Stimulated activated CD8-positive, alpha-beta memory T cell treated with anti-CD3 and anti-CD28 coated beads, Interleukin-4, amount 100 ng/mL, for 4 hours (primary cell): ENCODE measurements at places on chromosomes 13 and 19.
A peak's percentile ranks its signal among the peaks of the same experiment; 100 is the strongest.

GRCh38 chr19:46611776-46612175, 10.6 kb downstream of the CALM3 start:
- DNase-seq: no peak

GRCh38 chr13:100561158-100561499, 27.5 kb downstream of the GGACT start:
- DNase-seq: no peak

- DNase-seq: no peak
Measured at GRCh38 chr13:20499986-20500385, 25.7 kb downstream of the CRYL1 start.

- DNase-seq: no peak
Measured at GRCh38 chr19:32748497-32748896, 28.9 kb downstream of the TDRD12 start.

DNA sequence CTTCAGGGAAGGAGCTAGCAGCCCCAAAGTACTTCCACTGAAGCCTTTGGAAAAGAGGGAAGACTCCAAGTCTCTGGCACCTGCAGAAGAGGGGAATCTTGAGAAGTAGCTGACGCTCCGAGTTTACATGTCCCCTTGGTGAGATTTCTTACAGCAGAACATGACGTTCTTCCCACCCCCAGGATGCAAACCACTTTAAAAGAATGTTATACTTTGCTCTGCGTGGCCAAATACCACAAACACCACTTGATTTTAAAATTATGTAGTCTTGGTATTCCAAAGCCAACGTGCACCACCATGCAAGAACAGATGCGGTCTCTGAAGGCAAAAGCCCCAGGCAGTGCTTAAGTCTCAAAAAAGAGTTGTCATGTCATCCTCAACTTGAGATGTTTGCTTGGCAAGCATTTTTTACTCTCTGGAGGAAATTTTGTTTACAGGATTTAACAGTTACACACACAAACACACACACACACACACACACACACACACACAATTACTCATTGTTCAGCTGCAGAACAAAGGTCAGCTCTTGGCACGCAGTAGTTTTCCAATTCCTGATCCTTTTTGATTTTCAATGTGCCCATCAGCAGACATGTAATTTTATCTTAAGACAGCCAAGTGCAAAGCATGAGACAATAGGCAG, 106.1 kb downstream of the RGCC start:
- DNase-seq: no peak

DNA sequence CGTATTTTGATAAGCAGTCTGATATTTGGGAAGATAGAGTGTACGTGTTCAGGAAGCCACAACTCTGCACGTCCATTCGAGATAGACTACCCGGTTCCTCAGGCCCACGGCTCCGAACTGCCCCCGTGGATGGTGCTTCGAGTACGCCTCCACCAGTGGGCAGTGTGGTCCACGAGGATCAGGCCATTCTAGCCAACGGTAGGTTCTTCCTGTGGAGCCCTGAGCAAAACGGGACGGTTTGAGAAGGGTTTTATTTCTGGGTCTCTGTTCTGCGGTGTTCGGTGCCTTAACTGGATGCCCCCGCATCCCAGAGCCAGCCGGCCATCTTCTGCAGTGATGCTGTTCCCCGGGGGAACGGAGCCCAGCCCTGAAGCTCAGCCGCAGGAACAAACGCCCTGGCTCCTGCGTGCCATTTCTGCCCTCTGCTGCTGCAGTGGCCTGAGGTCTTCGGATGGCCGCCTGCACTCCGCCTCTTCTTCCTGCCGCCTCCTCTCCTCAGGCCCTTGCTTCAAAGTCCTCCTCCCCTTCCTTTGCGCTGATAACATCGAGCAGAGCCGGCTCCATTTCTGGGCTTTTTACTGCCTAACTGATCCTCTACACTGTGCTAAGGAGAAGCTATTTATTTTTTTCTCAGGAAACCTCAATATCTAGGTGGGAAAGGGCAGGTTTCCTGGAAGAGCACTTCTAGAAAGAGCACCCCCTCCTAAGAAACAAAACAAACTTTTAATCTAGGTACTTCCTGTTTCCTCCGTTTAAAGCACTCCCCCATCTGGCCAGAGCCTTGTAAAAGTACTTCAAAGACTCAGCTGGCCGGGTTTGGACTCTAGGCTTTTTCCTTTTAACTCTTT, 36.2 kb upstream of the SLC46A3 start:
- DNase-seq: no peak

- no peak for DNase-seq
Measured at GRCh38 chr13:20093951-20094350, 66.9 kb downstream of the GJA3 start.

- DNase-seq: no peak
Measured at GRCh38 chr13:42656161-42656560, 82.2 kb downstream of the TNFSF11 start.

- DNase-seq: no peak
Measured at GRCh38 chr13:75302071-75302698, 179.8 kb downstream of the TBC1D4 start.

DNA sequence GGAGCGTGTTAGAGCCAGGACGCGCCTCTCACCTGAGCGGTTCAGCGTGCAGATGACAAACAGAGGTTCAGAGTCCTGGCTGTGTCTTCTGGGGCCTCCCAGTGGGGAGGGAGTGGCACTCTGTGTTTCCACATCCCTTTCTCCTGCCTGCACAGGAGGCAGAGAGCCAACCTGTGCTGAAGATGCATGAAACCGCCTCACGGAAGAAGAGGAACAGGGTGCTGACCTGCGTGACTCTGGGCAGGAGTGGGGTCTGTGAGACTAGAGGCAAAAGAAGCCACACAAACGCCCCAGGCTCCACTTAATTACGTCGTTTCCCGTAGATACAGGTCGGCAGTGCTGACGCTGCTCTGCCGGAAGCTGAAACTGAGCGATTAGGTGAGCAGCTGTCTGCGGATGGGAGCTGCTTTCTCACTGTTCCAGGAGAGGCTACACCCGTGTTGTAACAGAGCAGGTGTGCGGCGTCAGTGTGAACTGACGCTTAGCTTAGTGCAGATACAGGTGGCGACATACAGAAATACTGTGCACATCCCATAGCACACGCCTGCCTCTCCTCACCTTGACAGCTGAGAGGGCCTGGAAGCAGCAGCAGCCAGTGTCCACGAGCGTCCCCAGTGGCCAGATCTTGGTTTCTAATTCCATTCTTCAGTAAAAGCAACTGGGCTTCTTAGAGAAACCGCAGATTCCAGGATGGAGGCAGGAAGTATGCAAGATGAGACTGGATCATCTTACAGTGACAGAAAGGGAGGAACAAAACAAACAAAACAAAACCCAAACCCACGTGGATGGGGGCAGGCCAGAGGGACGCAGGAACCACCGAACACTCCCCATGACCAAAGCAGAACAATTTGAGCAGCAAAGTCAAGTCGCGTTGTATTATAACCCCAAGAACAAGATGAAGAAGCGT, 37.7 kb upstream of the MCF2L start:
- DNase-seq: no peak

GRCh38 chr13:35716729-35717128, 240.2 kb upstream of the MAB21L1 start:
- no peak for DNase-seq

DNA sequence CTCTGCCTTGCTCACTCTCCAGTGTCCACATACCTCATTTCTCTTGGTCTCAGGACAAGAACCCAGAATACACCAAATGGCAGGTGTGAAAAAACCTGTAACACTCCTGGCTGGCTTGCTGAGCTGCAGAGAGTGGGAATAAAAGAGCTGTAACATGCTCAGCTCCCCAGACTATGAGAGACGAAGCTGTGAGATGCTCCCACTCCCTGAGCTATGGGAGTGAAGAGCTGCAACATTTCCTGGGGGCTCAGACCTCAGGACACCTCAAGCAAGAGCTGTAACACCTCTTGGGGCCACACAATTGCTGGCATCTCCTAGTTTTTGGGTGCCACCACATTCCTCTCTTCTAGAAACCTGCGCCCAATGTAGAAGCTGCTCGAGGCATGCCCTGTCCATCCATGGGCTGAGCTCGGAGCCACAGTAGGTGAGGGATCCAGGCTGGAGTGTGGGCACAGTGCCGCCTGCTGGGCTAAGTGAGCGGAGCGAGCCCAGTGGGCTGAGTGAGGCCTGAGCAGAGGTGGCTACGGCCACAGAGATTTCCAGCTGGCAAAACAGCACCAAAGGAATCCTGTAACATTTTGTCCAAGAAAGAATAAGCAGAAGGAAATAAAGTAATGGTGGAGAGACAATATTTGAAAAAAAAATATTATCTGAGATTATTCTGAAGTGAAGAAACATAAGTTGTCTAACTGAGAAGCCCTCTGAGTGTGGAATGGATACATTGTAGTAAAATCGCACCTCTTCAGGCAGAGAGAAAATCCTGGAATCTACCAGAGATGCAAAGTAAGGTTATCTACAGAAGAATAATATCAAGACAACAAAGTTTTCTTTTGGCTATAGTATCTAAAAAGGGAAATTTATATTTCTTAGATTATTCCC, 186.2 kb upstream of the PCDH9 start:
- DNase-seq: no peak

GRCh38 chr19:10238172-10238783, 7.1 kb upstream of the S1PR2 start:
- no peak for DNase-seq

DNA sequence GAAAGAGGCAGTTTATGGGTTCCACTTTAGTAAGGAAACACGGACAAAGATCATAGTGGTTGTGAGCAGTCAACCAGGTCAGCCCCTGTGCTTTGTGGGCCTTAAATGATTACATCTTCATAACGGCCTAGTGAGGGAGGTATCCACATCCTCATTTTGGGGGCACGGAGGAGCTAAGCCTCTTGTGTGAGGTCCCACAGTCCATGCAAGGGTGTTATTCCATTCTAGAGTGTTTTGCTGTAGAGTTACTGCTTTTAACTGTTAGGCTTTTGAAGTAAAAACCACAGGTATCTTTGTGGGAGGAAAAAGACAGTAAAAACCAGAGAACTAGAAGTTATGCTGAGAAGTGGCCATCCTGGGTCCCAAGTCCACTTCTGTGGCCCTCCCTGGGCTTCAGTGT, 4.0 kb downstream of the NOP53 start:
- DNase-seq: no peak

GRCh38 chr13:110214637-110215036, 92.3 kb downstream of the COL4A1 start:
- DNase-seq: no peak

DNA sequence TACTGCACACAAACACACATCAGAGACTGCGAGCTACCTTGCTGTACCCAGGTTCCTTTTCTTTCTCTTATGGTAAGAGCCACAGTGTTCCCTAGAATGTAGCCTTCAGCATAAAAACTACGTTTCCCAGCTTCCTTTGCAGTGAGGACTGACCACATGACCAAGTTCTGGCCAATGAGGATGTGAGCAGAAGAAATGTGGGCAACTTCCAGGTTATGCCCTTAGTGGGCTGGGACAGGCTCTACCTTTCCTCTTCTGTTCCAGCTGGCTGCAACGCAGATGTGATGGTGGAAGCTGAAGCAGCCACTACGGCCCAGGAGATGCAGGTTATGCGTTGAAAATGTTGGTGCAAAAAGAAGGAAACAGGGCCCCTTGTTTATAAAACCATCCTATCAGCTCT, 27.5 kb downstream of the VRK3 start:
- no peak for DNase-seq

GRCh38 chr13:63614874-63615612, 2199.4 kb upstream of the PCDH20 start:
- DNase-seq: no peak

DNA sequence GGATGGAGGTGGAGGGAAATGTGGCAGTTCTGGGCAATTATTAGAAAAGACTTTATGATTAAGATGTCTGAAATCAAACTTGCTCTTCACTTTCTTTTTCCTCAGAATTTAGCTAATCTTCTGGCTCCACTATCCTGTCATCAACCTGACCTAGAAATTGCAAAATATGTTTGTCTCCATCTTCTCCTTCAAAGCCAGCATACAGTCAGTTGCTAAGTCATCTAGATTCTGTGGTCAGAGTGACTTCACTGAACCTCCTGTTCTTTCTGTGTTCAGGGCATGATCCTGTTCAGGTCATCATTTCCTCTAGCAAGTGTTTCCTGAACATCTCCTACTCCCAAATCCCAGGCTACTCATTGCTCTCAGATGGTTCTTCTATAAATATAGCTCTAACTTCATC, 10.8 kb upstream of the CCNA1 start:
- no peak for DNase-seq

- DNase-seq: no peak
Measured at GRCh38 chr13:23583491-23583890, 13.3 kb downstream of the TNFRSF19 start.

DNA sequence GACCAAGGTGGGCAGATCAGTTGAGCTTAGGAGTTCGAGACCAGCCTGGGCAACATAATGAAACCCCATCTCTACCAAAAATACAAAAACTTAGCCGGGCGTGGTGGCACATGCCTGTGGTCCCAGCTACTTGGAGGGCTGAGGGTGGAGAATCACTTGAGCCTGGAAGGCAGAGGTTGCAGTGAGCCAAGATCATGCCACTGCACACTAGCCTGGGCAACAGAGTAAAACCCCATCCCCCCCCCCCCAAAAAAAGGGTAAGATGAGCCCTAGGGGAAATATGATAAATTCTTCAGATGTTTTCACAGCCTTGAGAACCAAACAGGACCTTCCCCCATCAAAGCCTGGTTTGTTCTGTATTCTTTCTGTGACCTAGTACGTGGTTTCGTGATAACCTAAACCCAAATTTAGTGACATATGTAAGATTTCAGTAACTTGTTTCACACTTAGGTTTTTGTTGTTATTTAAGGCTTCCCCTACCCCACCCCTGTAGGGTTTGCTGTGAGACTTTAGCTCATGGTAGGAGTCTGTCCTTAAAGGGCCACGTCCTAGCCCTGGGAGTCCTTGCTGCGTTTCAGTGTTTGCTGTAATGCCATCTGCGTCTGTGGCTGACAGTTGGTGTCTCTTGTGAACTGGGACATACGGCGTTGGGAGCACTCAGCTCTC, 49.6 kb downstream of the MYO9B start:
- DNase-seq: peak; percentile 18

GRCh38 chr13:41007744-41008128, 11.4 kb downstream of the ELF1 start:
- no peak for DNase-seq

DNA sequence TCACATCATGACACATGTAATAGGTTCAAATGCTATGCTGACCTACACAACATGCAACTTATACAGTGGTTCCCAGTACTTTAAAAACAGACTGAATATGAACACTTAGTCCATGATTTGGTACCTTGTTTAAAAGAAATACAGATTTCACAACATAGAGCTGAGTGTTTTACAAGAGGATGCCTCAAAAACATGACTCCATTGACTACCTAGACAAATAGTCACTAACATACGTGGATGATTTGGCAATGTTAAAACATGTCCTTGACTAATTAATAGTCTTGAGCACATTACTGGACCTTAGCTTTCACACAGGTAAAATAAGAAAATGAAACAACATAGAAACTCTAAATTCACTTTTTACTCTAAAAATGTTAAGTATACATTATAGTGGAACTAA, 300.1 kb downstream of the DIAPH3 start:
- DNase-seq: no peak

DNA sequence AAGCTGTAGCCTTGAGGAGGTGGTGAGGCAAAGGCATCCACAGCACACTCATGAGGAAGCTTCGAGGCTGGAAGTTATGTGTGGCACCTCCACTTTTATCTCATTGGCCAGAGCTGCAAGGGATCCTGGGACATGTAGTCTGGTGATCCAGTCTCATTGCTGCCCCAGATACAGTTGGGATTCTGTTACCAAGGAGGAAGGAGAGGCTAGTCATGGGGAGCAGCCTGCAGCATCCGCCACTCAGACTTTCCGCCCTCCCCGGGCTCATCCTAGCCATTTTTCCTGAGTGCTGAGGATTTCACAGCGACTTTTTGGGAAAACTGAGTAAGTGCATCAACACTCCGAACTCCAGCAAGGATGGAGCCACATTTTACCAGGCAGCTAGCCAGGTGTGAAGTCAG, 74.4 kb downstream of the DPF1 start:
- no peak for DNase-seq
